ENCODE measurements at places on chromosomes 11 and 22.

DNA sequence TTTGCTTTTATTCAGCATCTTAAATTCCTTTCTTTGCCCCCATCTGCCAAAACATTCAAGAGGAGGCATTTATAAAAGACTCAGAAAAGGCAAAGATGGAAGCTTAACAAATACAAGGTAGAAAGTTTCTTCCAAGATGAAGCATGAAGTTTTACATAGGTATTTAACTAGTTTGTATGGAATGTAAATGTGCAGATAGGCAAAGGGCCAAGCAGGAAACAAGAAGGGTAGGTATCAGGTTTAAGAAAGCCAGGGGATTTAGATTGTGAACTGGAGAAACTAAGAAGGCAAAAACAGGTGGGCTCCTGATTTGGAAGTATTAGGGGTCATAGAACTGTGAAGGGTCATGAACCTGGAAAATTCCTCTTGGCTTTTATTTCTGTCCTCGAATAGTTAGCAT is 62.6 kb downstream of the PPP2R1B start:
- no peak for DNase-seq

GRCh38 chr11:94179696-94180095 is 51.1 kb downstream of the PANX1 start:
- no peak for DNase-seq

DNA sequence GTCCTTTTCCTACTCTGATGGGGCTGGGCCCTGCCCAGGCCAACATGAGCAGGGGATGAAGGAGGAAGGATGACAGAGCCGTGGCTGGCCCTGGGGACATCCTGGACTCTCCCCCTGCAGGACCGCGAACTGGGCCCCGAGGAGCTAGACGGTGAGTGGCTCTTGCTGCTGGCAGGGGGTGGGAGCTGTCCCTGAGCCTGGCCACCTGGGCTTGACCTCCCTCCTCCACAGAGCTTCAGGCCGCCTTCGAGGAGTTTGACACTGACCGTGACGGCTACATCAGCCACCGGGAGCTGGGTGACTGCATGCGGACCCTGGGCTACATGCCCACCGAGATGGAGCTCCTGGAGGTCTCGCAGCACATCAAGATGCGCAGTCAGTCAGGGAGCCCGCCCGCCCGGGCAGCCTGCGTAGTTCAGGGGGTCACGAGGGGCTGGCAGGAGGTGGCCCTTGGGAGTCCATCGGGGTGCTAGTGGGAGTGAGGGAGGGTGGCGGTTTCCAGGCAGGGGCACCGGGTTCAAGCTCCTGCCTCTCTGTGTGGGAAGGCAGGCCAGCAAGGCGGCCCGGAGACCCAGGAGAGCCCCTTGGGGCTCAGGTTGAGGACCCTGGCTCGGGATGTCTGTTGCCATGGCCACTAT is 1.0 kb downstream of the CABP4 start:
- no peak for DNase-seq

- DNase-seq: peak; percentile 16
These were observed 70.3 kb upstream of the BDNF start for GRCh38 chr11:27770576-27770975.

DNA sequence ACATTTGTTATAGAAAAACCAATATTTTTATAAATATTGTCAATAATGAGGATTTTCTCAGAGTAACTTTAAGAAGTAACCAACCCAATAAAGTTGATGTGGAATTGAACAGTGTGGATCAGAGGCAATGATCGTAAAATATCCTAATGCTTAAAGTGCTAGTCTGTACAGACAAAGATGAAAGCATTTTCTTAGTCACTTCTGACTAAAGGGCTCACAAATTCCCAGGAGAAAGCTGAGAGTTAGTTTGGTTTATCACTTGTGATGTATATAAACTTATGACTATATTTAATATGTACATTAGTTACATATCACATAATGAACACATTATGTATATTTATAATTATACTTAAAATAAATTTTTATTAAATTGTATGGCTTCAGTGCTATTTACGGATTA is 25.4 kb upstream of the DDI1 start:
- DNase-seq: peak; percentile 55

GRCh38 chr11:61926235-61926634 is 8.9 kb upstream of the RAB3IL1 start:
- DNase-seq: no peak

DNA sequence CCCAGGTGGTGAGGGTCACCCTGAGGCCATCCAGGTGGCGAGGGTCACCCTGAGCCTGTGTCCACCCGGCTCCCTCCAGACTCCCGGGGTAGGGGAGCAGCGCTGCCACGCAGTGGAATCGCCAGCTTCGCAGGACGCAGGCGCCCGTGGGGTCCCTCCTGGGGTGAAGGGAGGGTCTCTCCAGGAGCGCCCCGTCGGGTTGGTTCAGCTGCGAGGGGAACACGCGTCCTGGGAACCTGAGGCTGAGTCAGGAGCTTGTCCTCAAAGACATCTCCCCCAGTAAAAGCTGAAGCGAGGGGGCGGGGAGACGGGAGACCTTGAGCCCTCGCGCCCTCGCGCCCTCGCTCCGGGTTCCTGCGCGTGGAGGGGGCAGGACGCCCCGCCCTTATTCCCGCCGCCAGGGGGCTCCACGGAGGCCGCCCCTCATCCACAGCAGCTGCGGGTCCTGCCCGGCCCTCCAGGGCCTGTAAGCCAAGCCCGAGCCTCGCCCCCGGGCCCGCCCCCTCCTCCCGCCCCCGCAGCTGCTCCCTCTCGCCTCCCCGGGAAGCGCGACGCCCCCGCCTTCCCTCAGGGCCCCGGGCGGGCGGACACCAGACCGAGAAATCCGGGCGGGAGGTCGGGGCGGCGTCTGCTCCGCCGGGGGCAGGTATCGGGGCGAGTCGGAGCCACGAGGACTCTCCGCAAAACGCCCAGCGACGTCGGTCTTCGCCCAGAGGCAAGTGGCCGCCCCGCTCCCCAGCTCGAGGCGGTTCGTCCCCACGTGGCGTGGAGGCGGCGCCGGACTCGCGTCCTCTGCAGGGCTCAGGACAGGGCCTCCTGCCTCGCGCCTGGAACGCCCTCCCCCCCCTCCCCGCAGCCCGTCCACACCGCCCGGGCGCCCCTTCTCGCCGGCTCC is 22.8 kb downstream of the PIM3 start:
- no peak for DNase-seq

DNA sequence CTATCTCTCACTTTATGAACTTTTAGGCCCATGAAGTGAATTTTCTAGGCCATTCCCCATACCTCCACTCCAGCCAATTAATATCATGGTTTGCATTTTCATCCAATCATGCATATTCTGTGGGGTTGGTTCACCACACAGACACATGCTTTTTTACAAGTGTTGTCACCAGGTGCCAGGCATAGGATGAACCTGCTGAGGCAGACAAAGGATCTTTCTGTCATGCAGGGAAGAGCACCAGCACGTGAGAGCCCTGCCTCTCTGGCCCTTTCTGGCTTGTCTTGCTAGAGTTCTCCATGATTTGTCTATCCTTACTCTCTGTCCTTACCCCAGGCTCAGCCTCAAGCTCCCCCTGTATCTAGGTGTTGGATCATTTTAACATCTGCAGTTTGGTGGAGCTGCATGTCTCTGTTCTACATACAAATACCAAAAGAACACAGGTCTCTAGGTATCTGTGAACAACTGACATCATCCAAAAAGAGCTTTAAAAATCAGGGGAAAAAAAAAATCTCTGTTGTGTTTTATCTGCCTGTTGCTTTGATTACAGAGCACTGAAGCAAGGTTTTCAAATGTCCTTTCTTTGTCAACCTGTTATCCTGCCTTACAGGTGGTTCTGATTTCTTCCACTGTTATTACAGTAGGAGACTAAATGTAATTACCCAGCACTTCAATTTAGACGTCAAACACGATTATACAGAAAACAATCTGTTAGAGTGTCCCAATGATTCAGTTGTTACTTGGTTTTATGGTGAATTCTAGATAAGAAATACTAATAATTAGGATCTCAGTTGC is 58.4 kb upstream of the GRAMD1B start:
- no peak for DNase-seq

DNA sequence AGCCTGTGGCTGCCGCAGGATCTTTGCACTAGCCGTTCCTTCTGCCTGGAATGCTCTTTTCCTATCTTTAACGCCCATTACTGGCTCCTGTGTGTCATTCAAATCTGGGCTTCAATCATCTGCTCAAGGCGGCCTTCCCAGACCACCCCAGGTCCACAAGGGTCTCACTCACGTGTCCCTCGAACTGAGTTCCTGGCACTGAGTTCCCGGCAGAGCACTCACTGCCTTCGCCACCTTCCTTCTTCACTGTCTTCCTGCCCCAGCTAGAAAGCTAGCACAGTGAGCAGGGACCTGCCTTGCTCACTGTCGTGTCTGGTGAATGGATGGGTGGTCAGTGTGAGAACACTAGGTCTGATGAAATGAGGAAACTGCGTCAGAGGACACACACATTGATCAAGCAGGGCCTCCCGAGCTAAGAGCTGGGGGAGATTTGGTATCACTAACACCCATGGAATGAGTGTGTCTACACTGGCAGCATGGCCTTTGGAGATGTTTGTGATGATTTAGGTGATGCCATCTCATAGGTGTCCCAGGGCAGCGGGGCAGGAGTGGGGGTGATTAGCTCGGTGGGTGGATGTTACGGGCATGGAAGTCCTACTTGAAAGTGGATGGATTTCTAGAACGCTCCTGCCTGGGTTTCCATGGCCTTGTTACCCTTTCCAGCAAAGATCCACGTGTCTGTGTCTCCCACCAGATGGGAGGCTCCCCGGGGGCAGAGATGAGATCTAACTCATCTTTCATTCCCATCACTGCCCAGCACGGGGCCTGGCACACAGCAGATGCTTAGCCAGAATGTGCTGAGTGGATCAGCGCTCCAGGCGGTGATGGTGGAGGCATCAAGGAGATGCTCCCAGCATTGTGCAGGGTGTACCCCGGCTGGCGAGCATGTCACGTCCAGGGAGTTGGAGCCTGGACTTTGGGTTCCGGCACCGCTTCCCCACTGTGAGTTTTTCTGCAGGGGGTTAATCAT is 64.5 kb downstream of the SHISAL1 start:
- DNase-seq: no peak

- DNase-seq: no peak
These were observed 2.6 kb upstream of the LRFN4 start for GRCh38 chr11:66854231-66854661.

- peak; percentile 64 for DNase-seq
These were observed 236.3 kb downstream of the CADM1 start for GRCh38 chr11:115267871-115268270.

DNA sequence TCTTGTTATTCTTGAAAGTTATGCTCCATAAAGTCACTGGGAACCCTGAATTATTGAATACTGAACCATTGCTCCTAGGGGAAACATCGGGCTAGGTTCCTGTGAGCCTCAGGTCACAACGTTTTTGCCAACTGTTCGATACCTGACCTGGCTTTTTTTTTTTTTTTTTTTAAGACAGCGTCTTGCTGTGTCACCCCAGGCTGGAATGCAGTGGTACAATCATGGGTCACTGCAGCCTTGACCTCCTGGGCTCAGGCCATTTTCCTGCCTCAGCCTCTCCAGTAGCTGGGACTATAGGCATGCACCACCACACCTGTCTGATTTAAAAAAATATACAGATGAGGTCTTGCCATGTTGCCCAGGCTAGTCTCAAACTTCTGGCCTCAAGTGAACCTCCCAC is 22.5 kb downstream of the LRP5 start:
- DNase-seq: no peak
